DMS 273 treated with DMSO at 0.1 percent for 48 hours (cell line): ENCODE measurements at places on chromosomes 11 and 22.

GRCh38 chr11:75475767-75476650 lies 43.0 kb upstream of the KLHL35 start:
- peak; percentile 35 for DNase-seq

- no peak for DNase-seq
These were observed 173.2 kb downstream of the KIF18A start for GRCh38 chr11:27934830-27935145.

DNA sequence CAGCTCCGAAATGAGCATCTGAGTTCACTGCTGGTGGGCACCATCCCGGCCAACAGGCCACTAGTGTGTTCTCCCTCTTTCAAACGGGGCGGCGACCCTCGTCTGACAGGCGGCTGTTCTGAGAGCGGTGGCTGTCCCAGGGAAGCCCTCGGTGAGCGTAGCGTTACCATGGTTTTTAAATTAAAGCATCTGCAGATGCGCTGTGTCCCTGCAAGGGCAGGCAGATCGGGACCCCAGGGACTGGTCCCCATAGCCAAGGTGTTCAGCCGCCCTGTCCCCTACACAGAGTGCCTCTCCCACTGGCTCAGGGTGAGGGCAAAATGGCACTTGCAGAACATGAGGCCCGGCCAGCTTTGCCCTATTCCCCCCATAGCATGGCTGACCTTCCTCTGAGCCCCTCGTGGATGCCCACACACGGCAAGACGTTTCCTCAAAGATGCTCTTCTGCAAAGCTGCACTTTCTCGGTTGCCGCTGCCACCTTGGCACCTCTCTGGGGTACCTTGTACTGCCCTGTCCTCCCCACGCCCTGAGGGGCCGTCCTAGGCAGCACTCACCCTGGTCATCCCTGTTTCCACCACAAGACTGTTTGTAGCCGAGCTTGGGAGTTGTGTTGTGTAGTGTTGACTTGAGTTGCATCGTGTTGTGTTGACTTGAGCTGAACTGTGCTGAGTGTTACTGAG lies 51.9 kb upstream of the KCNQ1OT1 start:
- DNase-seq, result no peak

DNA sequence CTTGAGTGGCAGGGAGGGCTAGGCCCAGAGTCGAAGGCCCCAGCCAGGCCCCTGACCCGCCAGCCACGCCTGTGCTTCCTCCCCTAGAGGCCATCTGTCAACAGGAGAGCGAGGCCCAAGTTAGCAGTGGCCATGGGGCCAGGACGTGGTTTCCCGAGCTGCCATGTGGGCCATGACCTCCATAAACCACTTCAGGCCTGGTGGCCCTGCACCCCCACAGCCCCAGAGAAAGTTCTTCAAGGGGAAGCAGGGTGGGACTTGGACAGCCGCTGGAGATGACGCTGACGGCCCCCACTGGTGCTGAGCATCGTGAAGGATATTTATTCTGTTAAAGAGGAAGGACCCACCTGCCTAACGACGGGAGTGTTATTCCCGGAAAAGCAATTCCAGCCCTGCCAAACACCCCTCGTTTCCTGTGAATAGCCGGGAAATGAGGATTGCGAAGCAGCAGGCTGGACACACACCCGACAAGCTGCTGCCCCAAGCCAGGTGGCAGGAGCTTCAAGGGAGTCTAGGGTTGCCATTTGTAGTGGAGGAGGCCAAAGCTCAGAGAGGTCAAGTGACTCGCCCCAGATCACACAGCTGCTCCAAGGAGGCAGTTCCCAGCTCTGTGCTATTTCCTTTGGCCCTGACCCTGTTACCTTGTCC lies 12.8 kb downstream of the PRR5 start:
- no peak for DNase-seq

- no peak for DNase-seq
These were observed 23.9 kb upstream of the CCDC179 start for GRCh38 chr11:22884217-22884616.

DNA sequence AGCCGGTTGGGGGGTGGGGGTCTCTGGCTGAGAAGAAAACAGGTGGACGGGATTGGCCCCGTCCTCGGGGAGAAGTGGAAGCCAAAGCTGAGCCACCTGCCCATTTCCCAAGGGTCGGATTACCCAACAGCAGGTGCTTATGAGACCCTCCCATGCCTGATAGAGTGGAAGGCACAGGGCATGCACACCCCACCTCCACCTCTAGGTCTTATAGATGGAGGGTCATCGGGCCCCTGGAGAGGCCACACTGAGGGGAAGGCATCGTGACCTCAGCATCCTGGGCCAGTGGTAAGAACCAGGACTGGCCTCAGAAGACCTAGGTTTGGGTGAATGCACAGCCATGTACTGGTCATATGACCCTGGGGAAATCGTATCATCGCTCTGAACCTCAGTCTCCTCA lies 85.9 kb downstream of the BUD13 start:
- no peak for DNase-seq

DNA sequence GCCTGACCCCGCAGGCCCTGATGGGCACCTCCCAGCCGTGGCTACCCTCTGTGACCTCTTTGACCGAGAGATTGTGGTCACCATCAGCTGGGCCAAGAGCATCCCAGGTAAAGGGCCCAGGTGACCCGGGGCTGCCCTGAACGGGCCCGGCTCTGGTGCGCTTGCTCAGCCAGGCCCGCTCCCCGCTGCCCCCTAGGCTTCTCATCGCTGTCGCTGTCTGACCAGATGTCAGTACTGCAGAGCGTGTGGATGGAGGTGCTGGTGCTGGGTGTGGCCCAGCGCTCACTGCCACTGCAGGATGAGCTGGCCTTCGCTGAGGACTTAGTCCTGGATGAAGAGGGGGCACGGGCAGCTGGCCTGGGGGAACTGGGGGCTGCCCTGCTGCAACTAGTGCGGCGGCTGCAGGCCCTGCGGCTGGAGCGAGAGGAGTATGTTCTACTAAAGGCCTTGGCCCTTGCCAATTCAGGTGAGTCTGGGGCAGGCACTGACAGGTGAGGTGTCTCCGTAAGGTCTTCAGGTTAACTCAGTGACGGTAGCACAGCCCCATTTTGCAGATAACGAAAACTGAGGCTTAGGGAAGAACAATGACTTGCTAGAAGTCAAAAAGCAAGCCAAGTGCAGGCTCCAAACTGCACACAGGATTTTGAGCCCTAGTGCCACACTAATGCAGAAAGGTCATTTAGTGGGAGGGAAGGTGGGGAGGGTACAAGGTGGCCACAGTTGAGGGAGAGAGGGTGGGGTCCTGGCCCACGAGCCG lies 2.4 kb downstream of the TRMT112 start:
- no peak for DNase-seq

- no peak for DNase-seq
These were observed 7.3 kb downstream of the PDGFB start for GRCh38 chr22:39237318-39238100.

GRCh38 chr11:1927026-1927847 lies 7.7 kb downstream of the TNNT3 start:
- DNase-seq, result no peak

DNA sequence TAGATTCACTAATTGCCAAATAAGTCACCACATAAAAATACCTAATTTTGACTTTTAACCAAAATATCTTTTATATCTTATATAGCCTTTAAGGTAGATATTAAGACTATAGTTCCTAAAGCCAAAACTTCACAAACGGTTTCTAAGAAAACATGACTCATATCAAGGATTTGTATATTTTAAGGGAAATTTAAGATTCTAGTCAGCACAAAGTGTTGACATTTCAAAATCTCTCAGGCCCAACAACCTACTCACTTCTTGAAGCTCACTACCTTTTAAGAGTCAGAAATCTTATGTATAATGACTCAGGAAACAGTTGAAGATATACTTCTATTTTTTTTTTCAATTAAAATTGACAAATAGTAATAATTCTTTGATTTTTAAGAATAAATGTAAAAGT lies 221.9 kb downstream of the SBF2 start:
- no peak for DNase-seq

DNA sequence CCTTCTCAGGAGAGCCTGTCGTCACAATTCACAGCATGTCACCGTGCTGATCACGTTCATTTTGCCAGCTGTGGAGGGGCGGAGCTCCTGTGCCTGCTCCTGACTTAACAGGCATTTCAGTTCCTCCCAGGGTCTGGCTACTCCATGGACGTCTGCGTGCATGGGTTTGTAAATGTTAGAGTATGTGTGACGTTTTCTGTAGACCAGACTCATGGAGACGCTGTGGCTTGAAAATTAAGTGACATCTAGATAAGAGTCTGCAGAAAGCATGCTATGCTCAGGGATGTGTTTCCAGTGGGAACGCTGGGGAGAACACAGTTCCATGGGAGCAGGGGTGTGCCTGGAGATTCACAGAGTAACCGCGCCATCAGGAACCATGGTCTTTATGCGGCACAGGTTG lies 804.0 kb downstream of the TBC1D22A start:
- DNase-seq, result no peak

DNA sequence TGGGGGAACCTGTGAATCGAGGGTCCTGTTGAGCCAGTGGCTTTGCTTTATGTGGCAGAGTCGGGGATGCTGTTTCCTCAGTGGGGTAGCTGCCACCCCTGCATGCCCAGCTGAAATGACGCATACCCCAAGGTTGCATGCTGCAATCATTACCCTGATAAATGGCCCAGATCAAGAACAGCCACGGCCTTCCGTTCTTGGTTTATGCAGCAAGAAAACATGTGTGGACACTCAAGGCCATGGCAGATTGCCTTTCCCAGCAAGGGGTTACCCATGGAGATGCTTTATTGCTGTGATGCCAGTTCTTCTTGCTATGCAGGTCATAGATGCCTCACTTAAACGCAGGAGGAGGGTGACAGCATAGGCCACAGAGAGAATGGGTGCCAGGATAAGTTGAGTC lies 14.3 kb upstream of the SREBF2 start:
- DNase-seq, result no peak

GRCh38 chr11:77619576-77620198 lies 17.9 kb downstream of the CLNS1A start:
- DNase-seq, result no peak
